ENCODE measurements at places on chromosomes 4 and X.

DNA sequence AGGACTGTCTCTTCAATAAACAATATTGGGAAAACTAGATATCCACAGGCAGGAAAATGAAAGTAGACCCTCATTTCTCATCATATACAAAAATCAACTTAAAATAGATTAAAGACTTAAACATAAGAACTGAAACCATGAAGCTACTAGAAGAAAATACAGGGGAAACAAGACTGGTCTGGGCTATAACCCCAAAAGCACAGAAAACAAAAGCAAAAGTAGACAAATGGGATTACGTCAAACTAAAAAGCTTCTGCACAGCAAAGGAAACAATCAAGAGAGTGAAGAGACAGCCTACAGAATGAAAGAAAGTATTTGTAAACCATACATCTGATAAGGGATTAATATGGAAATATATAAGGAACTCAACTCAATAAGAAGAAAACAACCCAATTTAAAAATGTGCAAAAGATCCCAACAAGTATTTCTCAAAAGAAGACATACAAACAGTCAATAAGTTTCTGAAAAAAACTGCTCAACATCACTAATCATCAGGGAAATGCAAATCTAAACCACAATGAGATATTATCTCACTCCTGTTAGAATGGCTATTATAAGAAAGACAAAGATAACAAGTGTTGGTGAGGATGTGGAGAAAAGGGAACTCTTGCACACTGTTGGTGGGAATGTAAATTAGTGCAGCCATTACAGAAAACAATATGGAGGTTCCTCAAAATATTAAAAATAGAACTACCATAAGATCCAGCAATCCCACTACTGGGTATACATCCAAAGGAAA, 325.3 kb upstream of the RASGEF1B start:
- DNase-seq = no peak

DNA sequence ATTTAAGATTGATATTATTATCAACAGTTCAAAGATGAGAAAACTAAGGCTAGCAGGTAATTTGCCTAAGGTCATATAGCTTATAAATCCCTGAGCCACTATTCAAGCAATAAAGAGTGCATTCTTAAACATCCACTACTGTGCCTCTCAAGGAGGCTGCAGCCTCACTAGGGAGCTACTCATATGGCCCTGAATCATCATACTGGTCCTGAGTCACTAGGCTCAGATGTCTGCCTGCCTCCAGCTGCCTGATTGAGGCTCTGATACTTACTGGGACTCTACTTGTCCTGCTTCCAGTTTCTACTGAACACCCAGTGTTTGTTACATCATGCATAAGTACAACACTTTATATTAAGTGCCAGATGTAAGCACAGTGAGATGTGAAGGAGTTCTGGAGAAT, 110.7 kb downstream of the AASDH start:
- DNase-seq = no peak

DNA sequence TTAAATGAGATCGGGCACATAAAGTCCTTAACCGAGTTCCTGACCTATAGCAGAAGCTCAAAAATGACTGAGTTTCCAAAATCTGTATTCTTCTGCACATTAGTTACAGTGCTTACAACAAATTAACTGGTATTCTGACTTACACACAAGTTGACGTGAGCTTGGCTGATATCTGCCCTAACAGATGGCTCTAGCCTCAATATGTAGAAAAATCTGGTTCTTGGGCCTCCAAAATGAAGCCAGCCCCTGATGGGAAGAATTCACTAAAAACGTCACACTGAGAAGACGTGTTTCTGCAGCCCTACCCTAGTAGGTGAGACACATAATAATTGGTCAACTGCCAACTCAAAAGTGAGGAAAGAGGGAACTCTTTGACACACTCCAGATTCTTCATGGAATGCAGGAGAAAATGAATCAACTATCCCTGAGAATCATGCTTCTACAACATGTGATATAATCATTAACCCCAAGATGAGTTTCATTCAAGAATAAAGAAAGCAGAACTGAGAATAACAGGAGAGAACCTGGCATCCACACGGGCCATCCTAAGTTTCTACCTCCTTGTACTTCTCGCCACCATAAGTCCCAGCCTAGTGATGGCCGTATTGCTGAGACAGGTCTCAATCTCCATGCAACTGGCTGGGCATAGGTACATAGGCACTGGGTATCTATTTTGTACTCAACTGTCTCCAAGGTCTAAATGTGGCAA, 8.2 kb downstream of the STX18 start:
- DNase-seq = no peak

- DNase-seq = no peak
These were observed 26.5 kb downstream of the HAND2 start for GRCh38 chr4:173503330-173504180.

DNA sequence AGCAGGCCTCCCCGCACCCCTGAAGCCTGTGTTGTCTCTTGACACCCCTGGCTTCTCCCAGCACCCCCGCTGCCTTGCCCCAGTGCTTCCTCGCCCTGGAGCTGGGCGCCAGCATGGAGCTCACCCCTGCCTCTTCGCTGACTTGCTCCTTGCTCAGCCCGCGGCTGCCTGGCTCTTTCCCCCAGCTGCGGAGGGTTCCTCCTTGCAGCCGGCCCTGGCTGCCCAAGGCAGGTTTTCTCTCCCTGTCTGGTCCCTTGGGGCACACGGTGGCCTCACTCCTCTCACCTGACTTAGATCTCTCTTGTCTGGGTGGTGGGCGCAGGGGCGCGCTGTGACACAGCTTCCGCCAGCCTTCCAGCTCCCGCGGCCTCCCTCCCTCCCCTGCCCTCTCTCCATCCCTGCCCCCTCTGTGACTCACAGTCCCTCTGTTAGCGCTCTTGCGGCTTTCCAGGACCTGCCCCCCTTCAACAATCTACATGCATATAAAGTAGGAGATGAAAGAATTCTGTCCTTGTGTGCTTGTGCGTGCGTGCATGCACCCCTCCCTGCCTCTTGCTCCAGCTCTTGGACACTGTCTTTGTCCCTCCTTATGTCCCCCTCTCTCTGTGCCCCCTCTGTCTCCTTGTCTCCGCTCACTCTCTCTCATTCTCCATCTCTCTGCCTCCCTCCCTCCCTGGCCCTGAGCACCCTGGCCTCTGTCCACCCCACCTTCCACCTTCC, 2.2 kb downstream of the PLXNB3 start:
- no peak for DNase-seq

- no peak for DNase-seq
These were observed 92.5 kb upstream of the EDA2R start for GRCh38 chrX:66731398-66731797.

GRCh38 chr4:109985993-109986974, 73.6 kb downstream of the EGF start:
- no peak for DNase-seq

DNA sequence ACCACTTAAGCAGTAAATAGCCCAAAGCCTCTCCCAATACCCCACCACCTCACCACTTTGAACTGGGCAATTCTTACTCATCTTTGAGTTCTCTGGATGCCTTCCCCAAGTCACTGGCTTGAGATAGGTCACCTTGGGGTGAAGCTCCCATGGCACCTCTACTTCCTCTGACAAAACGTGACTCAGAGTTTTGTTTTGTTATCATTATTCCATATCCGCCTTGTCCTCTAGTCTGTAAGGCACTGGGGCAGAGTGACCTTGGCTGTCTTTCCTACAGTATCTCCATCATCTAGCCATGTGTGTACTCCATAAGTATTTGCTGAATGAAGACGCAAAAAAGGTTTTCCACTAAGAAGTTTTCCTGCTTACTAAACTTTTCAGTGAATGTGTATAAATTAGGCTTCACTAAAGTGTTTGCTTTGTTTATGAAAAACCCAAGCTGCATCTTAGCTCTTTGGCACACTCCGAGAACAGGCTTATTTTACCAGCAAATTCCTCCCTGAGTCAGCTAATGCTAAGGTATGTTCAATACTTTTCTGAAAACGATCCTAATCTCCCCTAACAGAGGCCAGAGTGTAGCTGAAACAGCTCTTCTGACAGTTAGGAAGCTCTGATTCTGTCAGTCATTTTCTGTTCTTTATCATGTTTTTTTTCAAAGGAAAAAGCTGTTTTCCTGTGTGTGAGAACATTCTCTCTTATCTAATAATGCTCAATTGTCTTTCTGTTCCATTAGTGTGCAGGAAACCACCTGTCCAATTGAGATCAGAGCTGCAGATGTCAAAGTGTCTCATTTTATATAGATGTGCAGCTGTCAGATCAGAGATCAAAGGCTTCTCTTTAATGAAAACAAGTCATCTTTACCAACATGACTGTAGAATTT, 30.2 kb upstream of the TSPAN5 start:
- DNase-seq = no peak

GRCh38 chr4:142614621-142615323, 231.3 kb downstream of the INPP4B start:
- no peak for DNase-seq

DNA sequence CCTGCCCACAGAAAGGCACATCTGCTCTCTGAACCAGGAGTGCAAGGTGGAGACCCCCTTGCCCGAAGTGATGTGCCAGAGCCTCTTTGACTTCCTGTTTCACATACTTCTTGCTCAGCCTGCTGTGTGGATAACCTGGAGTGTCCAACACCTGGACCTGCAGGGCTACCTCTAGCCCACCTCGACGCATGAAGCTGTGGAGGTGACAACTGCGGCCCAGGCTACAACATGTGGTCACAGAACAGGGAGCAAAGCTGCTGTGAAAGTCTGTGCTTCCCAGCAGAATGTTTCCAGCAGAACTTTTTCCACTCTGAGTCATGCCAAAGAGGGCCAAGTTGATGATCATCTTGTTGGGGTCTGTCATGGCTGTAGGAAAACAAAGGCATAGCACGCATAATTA, 1.5 kb downstream of the GIMD1 start:
- DNase-seq = no peak

DNA sequence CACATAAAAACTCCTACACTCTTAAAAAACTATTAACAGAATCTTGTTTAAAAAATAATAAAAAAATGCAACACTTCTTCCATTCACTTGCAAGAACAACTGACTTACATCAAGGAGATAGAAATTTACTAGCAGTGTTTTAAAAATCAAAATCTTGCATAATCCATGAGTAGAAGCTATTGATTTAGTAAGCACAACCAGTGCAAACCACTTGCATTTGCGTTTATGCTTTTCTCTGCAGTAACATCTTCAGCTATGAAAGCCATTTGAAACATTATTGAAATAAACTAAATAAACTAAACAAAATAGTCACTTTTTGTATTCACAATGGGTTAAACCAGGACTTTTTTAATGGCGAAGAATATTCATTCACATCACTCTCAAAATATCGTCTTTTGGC, 389.2 kb upstream of the EMCN start:
- DNase-seq = no peak

GRCh38 chr4:110733901-110734300, 111.0 kb upstream of the PITX2 start:
- DNase-seq = no peak

GRCh38 chrX:135923353-135923752, 29.8 kb downstream of the SAGE1 start:
- no peak for DNase-seq

GRCh38 chr4:126223784-126224407, 909.1 kb downstream of the FAT4 start:
- no peak for DNase-seq

DNA sequence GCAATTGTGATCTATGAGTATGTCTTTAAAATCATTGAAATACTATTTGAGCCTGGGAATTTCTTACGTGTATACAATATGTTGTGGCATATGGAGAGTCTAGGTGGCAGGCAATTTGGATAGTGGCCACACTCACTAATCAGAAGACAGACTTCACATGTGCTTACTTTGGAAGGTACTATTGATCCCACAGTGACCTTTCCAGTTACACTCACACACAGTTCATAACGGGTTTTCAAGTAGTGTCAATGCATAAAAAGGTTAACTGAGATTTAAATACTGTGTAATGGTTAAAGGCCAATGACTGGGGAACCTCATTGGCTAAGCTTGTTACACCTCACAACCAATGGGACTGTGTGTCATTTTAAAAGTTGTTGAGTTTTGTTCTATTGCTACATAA, 783.2 kb downstream of the RPA4 start:
- no peak for DNase-seq

GRCh38 chrX:36577006-36577405, 431.2 kb upstream of the FAM47C start:
- DNase-seq = no peak

- DNase-seq = no peak
These were observed 34.1 kb downstream of the ADH5 start for GRCh38 chr4:99054428-99054994.

DNA sequence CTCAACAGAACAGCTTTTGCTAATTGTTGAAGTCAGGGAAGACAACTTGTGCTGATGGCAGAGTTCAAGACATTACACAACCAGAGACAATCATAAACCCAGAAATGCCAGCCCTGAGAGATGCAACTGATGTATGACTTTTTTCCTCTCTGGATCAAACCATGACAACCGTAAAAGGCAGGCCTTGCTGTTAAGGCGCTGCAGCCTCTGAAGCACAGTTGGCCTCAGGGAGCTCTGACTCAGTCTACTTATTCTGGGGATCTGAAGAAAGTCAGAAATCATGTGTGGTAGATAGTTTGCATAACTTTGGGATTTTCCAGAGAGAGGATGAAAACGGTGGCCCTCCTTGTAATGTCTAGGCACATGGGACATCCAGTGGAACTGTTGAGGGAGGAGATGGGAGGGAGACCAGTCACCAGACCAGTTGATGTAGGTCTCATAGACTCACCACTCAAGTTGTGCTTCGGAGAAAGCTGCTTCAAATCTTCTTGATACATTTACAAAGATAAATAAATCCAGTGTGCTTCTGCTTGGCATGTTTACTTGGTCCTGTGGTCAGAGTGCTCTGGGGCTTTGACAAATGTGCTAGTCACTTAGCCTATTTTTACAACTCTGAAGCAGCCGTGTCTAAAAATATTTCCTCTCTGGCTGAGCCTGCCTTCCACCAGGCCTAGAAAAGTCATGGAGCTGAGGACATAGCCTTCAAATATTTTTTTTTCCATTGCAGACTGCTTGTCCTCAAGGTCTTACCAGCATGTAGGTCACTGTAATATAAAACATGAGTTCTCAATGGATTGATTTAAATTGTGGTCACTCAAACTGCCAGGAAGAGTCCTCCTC, 7.5 kb downstream of the HADH start:
- no peak for DNase-seq

GRCh38 chrX:110120025-110120424, 117.1 kb downstream of the TMEM164 start:
- no peak for DNase-seq

DNA sequence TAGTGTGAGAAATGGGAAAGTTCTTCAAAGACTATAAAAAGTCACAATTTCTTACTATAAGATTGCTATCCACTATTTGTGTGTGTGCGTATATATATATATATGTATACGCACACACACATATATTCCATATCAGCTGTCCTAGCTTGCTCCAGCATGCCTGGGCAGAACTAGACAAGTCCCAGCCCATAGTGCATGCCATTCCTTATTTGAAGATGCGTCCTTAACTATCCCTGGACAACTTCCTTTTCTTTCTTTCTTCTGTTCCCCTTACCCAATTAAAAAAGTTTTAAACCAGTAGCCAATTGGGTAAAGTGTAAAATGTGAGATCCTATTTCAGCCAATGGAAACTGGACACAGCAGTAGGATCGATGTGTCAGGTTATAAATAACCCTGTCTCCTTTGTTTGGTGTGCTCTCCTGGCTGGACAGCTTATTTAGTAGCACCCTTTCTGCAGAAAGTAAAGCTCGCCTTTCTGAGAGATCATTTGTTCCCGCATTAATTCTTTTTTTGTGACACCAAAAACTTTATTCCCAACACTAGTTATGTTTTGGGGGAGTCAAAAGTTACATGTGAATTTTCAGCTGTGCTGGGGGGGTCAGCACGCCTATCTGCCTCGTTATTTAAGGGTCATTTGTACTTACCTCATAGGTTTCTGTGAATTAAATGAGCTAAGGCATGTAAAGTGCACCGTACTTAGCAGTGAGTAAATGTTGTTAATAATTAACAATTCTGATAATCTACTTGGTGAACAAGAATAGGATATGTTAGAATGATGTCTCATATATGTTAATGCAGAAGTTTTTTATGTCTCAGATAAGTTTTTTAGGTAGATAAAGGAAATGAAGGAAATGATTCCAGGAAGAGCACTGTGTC, 40.9 kb downstream of the KDM6A start:
- no peak for DNase-seq

All from activated CD4-positive, alpha-beta T cell treated with anti-CD3 and anti-CD28 coated beads, Interleukin-2, amount 50 U/mL, for 24 hours (primary cell).